Vagina (tissue), 2 donors: ENCODE measurements at places on chromosomes 1 and 21.

GRCh38 chr1:165068741-165069140, 287.8 kb downstream of the LMX1A start:
- peak; percentile 31 for DNase-seq

GRCh38 chr1:170893655-170894297, 41.6 kb upstream of the MROH9 start:
- DNase-seq: no peak

DNA sequence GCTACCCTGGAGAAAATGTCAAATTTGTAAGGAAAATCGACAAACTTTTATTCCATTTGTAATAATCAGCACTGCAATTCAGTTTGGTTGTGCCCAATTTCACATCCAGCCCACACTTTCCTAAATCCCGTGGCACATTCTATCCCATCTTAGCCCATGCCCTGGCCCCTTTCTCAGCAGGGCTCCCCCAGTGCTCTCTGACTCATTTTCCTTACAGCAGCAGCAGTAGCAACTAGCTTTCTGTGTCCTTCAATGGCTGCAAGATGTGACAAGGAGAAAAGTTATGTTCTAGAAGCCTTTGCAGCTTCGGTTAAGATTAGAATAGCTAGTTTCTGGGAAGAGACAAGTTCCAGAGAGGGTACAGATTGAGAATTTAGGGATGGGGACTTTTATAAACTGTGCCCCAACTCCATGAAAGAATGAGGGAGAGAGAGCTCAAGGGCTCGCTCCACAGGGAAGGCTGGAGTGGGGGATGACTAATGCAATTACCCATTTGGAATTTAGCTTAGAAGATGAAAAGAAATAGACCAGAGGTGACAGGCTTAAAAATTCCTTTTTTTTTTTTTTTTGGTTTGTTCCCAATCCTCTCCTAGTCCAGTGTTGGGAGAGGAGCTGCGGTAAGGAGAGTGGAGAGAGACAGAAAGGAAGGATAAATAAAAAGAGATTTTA, 47.0 kb upstream of the POU2F1 start:
- DNase-seq: no peak

DNA sequence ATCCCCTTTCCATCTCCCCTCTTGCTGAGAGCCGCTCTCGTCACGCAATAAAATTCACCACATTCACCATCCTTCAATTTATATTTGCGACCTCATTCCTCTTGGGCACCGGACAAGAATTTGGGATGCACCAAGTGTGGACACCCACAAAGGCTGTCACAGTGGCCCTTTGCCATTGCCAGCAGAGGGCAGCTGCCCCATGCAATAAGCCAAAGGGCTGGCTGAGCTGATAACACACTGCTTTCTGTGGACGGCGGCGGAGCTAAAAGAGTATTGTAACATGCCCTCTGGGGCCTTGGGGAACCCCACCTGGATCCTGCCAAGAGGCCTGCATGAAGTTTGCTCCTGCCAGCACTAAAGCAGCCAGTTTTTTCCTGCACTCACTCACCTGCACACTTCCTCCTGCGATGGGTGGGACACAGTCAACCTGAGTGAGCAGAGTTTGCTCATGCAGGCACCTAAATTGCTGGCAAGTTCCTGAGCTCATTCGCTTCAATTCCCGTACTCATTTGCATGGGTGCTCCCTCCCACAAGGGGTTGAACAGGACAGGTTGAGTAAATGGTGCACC, 792.3 kb upstream of the ADAMTS5 start:
- DNase-seq: no peak

GRCh38 chr1:51433269-51433971, 85.6 kb downstream of the EPS15 start:
- no peak for DNase-seq

DNA sequence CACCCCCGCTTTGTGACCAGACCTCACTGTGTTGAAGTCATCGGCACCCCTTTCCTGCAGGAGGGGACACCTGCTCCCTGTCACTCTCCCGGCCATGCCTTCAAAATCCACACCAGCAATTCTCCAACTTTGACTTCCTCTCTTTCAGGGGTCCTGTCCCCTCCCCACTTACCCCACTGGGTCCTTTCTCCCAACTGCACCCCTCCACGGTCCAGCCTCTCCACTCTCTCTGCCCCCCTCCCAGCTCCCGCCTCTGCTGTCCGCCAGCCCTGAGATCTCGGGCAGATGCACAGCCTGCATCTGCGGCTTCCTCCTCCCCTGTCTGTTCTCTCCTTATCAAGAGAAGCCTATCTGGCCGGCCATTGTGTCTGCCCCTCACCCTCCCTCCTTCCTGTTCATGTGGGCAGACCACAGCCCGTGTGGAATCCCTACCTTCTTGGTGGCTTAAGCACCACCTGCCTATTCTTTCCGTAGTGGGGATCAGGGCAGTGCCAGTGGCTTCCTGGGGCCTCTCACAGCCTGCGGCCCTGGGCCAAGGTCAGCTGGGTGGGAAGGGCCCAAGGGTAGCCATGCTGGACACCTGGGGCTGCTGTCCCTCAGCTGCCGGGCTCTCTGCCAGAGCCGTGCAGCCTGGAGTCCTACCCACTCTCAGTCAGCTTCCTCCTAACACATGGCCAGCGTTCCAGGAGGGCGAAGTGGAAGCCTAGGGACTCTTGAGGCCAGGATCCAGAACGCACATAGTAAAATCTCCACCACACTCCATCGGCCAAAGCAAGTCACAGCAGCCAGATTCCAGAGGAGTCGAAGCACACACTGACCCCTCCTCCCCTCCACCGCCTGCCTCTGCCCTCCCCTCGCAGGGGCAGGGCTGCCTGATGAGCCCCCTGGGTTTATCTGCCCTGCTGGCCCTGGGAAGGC, 5.1 kb upstream of the HES4 start:
- DNase-seq: peak; percentile 84

- no peak for DNase-seq
These were observed 5.0 kb upstream of the AHCYL1 start for GRCh38 chr1:109979489-109980091.

DNA sequence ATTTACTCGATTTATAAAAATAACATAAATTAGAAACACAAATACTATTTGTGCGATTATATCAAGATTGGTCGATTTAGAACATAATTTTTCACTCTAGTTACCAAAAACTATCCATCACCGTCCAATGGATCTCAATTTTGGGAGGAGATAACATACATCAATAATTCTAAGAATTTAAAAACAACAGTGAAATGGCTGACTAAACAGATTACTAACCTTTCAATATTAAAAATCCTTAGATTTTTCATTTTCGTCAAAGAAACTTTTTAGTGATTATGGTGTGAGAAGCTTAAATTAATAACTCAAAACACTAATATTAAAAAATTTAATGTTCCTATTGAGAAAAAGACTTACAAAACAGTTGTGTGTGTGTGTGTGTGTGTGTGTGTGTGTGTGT, 75.1 kb upstream of the RBM34 start:
- no peak for DNase-seq

- DNase-seq: no peak
These were observed 35.1 kb downstream of the FRRS1 start for GRCh38 chr1:99731384-99731783.

GRCh38 chr1:220544901-220545303, 17.0 kb downstream of the MARK1 start:
- no peak for DNase-seq

- no peak for DNase-seq
These were observed 40.1 kb downstream of the TLR5 start for GRCh38 chr1:223102797-223103533.
